ENCODE measurements at places on chromosomes 2 and 18.

DNA sequence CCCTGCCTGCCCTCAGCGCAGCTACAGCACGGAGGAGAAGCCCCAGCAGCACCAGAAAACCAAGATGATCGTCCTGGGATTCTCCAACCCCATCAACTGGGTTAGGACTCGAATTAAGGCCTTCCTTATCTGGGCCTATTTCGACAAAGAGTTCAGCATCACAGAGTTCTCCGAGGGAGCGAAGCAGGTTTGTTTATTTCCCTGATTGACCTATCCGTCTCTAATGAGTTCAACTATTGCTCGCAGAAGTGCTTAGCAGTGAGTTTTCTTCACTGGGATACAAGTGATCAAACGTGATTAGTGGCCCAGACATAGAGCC is 639 bp downstream of the MAIP1 start:
- DNase-seq: no peak

- no peak for DNase-seq
Observed at GRCh38 chr2:96374211-96374951, 38.8 kb downstream of the NCAPH start.

DNA sequence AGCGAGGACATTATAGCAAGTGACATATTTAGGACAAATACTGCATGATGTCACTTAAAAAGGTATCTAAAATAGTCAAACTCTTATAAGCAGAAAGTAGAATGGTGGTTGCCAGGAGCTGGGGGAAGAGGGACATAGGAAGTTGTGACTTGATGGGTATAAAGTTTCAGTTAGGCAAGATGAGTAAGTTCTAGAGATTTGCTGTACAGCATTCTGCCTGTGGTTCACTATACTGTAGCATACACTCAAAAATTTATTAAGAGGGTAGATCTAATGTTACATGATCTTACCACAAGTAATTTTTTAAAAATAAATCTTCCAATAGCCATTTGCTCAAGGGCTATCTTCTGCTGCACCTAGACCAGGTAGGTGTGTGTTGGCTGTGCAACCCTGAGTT is 78.1 kb upstream of the NPAS2 start:
- DNase-seq: no peak

DNA sequence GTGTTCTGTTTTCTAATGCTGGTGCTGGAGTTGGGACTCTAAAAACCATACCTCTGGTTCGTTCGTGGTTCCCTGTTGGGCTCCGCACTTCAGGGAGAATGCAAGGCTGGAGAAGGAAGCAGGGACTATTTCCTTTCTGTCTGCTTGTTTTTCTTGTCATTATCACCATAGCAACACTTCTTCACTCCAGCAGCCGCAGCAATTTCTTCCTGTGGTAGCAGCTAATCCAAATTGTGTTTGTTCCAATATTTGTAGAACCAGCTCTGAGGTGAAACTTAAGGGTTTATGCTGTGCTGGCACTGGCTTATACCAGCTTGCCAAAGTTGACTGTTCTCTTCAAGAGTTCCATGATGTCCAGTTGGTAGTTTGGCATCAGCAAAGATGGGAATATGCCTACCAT is 301.4 kb upstream of the SYT4 start:
- no peak for DNase-seq

DNA sequence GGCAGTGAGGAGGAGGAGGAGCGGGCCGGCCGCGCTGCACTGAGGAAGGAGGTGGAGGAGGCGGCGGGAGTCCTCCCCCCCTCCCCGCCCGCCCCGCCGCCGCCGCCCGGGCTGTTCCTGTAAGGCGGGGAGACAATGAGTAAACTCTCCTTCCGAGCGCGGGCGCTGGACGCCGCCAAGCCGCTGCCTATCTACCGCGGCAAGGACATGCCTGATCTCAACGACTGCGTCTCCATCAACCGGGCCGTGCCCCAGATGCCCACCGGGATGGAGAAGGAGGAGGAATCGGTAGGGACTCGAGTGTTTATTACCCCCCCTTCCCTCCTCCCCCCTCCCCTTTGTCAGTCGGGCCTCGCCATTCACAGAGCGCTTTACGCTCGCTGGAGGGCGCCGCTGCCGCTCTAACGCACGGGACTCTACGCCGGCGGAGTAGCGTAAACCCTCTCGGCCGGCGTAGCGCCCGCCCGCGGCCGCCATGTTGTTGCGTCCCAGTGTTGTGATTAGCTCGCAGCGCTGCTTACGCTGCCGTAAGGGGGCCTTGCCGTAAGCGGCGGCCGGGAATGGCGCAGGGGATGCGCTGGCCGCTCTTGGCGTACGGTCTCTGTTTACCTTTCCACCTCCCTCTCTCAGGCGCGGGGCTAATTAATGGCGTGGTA is 460 bp downstream of the EPC2 start:
- DNase-seq: peak; percentile 96

DNA sequence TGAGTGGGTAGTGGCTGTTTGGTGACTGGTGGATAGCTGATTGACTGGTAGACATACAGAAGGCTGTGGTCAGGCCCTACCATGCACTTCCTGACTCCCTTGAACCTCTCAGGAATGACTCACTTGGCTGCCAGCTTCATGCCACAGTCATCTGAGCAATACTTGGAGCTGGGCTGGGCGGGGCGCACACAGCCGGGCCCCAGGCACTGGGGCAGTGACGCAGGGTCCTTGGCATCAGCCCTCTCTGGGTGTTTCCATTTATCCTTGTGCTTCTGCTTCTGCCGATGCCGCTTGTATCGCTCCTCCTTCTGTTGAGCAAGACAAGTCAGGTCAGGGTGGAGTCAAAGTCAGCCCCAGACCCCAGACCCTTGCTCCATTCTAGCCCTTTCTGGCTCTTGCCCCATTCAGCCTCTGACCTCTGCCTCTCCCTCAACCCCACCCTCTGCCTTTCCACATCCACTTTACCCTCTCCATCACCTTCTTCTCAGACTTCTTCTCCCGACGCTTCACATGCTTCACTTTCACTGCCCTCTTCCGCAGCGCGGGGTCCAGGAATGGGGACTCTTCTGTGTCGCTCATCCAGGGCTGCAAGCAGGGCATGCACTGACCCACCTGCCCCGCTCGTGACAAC is 3.0 kb upstream of the MBD1 start:
- DNase-seq: no peak

- no peak for DNase-seq
Observed at GRCh38 chr2:212897296-212897695, 254.1 kb downstream of the IKZF2 start.

- no peak for DNase-seq
Observed at GRCh38 chr2:26988058-26988860, 17.8 kb downstream of the MAPRE3 start.

DNA sequence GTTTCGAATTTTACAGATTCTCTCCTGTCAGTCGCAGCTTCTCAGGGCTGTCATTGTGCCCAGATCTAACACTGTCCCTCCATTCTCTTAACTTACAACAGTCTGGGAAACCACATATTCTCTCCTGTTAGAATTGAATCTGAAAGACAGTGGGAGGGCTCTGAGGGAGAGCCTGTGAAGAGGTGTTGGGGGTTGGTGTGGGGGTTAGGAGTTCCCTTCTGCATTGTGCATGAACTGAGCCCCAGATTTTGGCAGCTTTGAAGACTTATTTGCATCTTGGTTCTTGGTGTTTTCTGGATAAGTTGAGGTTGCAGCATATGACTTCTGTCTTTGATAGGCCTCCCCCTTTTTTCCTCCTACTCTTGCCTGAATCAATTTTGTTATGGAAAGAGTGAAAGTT is 64.1 kb downstream of the TANC1 start:
- no peak for DNase-seq

- no peak for DNase-seq
Observed at GRCh38 chr2:55581435-55581834, 36.0 kb downstream of the PPP4R3B start.

DNA sequence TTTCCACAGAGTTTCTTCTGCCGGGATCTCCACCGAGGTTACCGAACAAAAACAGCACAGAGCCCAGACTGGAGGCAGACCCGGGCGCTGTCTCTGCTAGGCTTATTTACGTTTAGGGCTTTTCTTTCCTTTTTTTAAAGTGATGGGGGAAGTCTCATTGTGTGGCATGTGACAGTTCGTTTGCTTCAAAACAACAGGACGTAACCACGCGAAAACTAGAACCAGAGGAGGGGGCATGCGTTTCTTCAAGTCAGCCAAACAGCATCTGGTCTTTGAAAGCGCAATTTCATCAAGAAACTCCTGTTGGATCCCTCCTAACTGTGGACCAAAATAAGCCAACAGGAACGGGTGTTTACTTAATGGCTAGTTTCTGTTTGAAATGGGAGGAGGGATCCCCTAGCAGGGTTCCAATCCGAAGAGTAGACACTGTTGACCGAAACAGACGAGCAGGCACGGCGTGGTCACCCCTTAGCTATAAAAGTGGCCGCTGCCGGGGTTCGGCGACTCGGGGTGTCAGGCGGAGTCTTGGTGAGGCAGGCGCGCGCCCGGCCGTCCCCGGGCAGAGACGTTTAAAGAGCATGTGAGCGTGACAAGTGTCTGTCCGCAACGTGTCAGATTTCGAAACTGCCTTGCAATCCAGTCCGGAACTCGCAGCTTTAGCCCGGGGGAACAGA is 997 bp upstream of the TGIF1 start:
- no peak for DNase-seq

- no peak for DNase-seq
Observed at GRCh38 chr18:55849391-55849790, 261.4 kb upstream of the TCF4 start.
